ENCODE measurements at places on chromosomes 16 and 17. TPM values are rescaled to one million over a fixed set of nuclear protein-coding genes. Genes with fewer than 3 reads are reported as not detected.

DNA sequence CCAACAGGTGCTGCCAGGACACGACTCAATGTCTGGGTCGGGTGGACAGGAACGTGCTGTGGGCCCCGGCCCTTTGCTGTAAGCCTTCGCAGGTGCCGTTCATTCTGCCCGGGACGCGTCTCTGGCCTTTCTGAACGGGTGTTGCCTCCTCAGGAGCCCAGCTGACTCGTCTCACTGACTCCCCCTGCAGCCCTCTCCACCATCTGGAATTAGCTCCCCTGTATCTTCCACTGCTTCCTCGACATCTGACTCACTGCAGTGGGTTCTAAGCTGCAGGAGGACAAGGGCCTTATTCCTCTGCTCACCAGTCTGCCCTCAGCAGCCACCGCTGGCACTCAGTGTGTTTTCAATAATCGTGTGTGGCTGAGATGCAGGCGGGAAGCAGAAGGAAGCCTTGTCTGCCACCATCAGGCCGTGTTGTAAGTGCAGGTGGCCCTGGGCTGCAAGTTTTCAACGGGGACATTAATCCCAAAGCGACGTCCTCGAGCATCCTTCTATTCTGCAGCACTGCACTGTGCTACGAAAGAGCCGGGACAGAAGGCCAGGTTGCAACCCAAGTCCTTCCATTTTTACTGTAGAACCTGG, 256.2 kb downstream of the FOXL1 start:
- no peaks in the 10 kb centered on the region for H3K27me3 ChIP-seq
- no peak overlapping the region for H3K27ac ChIP-seq
- H3K4me1 ChIP-seq: no peaks in the 10 kb centered on the region
- DNase-seq: peak; percentile 89
- H3K36me3 ChIP-seq: no peaks in the 10 kb centered on the region

DNA sequence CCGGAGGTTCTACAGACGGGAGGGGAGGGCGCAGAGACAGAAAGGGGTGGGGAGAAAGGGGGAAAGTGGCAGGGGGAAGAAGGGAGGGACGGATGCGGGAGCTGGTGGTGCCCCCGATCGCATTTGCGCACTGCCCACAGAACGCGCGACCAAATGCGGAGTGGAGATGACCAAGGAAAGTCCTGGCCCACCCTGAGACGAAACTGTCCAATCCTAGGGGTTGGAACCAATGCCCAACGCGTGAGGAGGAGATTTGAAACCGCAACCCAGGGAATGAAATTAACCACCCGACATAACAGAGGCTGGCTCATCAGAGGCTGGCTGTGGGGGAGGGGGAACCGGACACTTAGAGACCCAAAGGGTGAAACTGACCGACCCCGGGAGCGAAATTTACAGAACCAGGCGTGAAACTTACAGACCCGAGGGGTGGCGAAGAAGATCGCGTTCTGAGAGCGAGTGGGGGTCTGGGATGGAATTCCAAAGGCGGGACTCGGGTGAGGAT, 1.4 kb downstream of the HES7 start:
- H3K36me3 ChIP-seq: no peaks in the 10 kb centered on the region
- no peaks in the 10 kb centered on the region for H3K4me1 ChIP-seq
- DNase-seq: peak; percentile 82
- H3K27me3 ChIP-seq: peaks cover 53% of the 10 kb centered on the region
- no peak overlapping the region for H3K27ac ChIP-seq

DUSP3 gene
- 65.0 TPM for total RNA-seq

- no peaks in the 10 kb centered on the region for H3K4me1 ChIP-seq
- H3K4me3 ChIP-seq: no peak within 1 kb of the TSS
- no peaks in the 10 kb centered on the region for H3K27me3 ChIP-seq
- H3K36me3 ChIP-seq: no peaks in the 10 kb centered on the region
These were observed at the start of gene GH2 for GRCh38 chr17:63881935-63882601. Gene GH2, minus strand, starts transcription at chr17:63881944. Its CDS starts 143 bp downstream, at chr17:63881801.

DNA sequence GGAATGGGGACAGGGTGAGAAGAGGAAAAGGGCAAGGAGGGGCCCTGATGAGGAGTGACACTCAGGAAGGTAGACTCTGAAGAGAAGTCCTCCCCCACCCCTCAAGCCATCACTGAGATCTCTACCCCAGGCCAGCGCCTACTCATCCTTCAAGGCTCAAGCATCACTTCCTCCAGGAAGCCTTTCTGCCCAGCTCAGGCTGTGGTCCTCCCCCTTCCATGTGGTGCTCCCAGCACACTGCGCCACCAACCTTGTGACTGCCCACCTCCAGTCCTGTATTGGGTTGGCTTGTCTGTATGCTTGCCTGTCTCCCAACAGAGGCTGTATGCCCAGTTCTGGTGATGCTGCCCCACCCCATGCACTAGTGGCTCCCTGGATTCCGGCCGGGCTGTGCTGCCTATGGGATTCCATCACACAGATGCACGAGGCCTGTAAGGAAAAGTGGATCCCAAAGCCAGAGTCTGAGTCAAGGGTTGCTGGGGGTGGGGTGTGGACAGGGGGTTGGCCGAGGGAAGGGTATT, 19.8 kb upstream of the ZFP90 start:
- H3K4me1 ChIP-seq: no peaks in the 10 kb centered on the region
- no peak overlapping the region for H3K4me3 ChIP-seq
- H3K36me3 ChIP-seq: no peaks in the 10 kb centered on the region
- H3K27ac ChIP-seq: no peak overlapping the region
- DNase-seq: no peak
- H3K27me3 ChIP-seq: no peaks in the 10 kb centered on the region

PABPN1L gene
- total RNA-seq: not detected

MFAP4 gene
- 29.1 TPM for total RNA-seq
